COR-L47 (cell line): ENCODE measurements at places on chromosomes 1 and 21.

GRCh38 chr1:226764533-226764932 lies 25.5 kb upstream of the ITPKB start:
- DNase-seq = no peak

DNA sequence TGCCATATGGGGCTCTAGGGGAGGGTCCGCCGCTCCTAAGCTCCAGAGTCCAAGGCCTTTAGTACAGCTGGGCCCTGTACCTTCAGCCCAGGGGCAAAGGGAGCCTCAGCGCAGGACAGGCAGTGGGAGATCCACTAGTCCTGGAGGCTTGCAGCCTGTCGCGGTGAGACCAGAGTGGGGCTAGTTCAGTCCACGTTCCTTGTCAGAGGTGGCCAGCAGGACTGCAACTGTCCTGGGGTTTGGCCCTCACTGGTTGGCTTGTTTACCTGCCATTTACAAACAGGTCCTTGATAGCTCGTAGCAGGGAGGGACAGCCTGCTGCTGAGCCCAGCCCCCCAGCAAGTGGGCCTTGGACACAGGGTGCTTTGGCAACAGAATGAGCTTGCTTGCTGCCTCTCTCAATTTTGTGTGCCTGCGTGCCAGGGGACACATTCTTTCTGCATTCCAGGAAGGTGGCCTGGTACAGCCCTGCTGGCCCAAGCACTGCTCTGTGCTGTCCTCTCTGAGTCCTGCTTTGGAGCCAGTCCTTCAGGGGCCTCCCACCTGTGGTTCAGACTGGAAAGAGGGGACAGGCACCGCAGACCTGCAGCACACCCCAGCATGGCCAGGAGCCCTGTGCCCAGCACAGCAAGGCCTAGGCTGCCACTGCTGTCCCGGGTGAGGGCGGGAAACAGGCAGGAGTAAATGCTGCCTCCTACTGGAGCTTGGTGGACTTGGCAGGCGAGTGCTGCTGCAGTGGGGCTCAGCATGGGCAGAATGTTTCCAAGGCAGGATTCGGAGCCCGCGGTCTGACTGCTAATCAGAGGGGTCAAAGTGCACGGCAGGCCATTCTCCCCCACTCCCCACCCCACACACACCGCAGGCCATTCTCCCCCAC lies 15.2 kb downstream of the H6PD start:
- no peak for DNase-seq

GRCh38 chr1:62306065-62306464 lies 13.2 kb downstream of the KANK4 start:
- no peak for DNase-seq

DNA sequence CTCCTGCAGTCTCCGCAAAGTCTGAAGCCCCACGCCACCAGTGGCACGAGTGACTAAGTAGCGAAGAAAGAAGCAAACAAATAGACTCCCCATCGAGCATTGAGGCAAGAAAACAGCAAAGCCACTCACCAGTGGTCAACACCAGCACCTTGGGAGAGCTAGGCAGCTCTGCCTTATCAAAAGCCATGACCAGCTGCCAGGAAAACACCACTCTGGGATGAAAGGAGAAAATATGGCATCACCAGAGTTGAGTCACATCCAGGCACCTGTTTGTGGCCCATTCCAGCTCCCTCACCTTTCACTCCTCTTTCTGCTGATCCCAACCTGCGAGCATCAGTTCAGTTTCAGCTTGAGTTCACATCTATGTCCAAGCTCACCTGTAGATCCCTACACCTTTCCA lies 17.2 kb downstream of the PDZK1 start:
- DNase-seq = no peak

GRCh38 chr1:193210996-193211395 lies 24.6 kb upstream of the B3GALT2 start:
- no peak for DNase-seq

DNA sequence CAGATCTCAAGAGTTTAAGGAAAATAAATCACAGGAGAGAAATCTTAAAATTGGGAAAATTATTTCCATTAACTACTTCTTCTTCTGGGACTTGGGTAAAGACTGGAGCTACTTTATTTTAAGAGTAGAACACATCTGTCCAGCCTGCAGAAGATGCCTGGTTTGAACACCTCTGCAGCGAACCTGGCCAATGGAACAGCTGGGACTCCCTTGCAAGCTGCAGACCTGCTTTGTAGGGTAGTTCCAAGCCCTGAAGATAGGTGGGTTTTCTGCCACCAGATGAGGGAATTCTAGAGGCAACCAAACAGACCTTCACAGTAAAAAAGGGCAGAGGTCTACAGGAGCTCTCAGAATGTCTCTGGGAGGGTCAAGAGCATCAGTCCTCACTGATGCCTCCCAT lies 86.5 kb upstream of the CACNA1E start:
- DNase-seq = no peak

DNA sequence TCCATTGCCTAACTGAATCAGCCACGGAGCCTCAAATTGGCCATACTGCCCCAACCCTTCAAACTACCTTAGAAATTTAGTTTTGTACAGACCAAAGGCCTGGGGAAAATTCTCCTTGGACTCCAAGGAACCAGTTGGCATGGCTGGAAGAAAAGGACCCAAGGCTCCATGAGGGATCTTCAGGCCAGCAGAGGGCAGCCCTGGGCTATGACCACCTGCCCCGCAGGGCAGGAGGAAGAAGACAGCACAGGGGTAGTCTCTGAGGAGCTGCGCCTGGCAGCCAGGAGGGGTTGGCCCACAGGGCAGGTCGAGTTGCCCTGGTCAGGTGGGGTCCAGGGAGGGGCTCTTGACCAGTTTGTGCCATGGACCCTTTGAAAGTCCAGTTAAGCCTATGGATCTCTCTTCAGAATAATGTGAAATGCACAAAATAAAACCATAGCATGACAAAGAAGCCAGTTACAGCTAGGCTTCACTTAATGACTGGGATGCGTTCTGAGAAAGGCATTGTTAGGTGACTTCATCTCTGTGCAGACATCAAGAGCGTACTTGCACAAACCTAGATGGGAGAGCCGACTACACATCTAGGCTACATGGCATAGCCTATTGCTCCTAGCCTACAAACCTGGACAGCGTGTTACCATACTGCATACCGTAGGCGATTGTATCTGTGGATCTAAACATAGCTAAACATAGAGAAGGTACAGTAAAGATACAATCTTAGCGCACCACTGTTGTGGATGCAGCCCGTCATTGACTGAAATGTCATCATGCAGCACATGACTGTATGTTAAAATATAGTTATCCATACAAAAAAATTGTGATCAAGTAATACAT lies 26.1 kb downstream of the CACNA1S start:
- DNase-seq = peak; percentile 31

DNA sequence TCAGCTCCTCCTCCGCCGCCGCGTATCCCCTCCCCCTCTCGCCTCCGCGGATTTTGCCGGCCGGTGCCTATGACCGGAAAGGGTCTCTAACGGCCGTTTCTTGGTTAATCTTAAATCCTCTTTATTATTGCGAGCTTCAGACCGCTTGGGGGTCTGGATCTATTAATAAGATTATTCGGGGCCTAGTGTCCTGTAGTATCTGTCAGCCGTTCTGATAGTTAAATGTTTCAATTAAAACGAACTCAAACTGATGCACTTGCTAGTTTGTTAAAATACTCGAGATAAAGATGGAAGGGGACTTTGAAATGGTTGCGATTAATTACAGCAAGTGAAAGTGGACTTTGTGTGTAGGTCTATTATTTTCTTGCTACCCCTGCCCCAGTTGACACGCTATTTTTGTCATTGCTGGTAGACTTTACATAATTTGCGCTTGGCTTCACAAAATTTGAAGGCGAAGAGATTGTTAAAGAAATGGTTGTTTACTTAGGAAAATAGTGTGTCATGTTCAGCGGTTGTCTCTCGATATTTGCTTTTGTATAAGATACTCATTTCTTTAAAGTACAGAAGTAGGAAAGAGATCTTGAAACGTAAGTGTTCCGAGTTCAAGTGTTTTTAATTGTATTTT lies 779 bp downstream of the SON start:
- no peak for DNase-seq

GRCh38 chr21:36966821-36967768 lies 626 bp upstream of the HLCS start:
- DNase-seq = no peak

- no peak for DNase-seq
Observed at GRCh38 chr1:53637511-53638359, 101.2 kb downstream of the GLIS1 start.

DNA sequence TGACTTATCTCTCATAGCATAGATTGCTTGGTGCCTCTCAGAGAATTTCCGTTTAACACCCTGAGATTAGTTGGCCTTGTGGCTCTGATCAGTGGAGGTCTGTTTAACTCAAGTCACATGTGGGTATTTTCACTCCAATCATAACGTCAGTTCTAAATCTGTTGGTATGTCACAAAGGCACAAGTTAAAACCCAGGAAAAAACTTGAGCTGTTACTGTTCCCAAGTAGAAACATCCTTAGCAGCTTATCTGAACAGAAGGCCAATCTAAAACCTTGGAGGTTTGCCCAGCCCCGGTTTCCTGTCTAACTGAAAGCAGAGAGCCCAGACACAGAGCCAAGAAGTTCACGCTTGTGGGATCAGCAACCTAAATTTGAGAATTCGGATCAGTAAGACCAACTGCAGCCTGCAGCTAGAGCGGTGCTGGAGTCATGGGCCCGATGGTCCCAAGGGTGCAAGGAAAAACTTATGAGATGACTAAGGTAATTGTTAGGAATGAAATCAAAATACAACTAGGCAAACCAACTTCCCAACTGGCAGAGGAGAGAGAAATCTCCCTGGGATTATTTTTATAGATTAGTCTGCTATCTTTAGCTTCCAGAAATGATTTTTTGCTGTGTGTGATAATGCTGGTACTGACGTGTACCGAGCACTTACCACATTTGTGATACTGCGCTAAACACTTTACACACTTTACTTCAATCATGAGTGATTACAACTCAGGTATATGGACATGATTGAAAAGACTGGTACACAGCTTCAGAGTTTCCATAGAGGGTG lies 90.2 kb upstream of the C1orf21 start:
- DNase-seq = no peak

- no peak for DNase-seq
Observed at GRCh38 chr1:218365226-218365999, 20.3 kb downstream of the TGFB2 start.

GRCh38 chr1:37159102-37159501 lies 124.8 kb upstream of the GRIK3 start:
- no peak for DNase-seq

DNA sequence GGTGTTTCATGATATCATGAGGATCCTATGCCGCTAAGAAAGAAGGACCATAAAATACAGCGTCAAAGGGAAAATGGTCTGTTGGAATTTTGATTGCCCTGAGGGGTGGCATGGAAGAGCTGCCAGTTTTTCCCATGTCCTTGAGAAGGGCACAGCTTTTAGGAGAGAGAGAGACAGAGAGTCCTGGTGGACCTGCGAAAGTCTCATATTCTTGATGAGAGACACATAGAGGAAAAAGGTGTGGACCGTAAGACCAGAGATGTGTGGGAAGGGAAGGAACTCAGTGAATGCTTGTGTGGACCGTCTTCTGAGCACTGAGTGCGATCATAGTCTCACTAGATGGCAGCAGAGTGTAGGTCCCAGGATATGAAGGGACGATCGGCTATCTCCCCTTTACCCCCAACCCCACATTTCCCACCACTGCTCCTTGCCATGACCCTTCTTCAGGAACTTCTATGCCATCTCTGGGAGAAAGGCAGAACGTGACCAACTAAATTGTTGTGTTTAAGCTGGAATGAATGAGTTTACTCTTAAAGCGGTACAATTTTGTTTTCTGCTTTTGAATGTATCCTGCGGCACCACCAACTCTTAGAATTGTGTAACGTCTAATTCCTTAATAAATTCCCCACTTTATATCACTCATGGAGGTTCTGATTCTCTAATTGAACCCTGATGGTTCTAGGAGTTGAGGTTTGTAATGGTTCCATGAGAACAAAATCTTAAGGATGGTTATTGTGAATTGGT lies 117.7 kb downstream of the CTH start:
- peak; percentile 29 for DNase-seq

DNA sequence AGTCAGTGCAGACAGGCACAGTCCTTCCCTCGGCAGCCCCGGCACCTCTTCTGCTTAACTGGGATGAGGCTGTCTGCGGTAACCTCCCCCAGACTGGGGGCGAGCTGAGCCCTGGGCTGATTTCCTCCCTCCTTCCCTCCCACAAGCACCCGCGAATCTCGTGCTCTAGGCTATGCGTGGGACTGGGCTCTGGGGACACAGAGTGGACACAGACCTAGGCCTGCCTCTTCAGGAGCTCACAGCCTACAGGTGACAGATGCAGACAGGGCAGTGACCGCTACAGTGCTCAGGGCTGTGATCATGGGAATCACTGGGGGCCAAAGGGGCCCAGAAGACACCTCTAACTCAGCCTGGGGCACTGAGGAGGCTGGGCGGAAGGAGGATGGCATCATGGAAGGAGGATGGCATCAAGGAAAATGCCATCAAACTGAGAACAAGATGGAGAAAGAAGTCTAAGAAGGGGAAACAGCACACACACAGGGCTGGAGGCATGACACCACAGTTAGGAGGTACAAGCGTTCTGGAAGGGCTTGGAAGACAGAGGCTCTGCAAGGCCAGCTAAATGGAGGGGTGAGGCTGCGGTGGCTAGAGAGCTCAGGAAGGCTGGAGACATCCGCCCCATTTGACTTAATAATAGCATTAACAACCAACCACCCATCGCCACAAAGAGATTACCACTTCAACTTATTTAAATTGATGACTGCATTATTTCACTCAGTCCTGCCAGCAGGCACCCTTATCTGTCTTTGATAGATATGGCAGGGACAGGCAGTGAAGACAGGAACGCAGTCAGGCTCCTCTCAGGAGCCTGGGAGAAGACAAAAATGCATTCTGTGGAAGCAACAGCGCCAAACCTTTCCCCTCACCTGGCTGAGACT lies 4.2 kb downstream of the TTC39A start:
- no peak for DNase-seq

- DNase-seq = no peak
Observed at GRCh38 chr21:33432496-33432895, 29.3 kb downstream of the IFNGR2 start.

DNA sequence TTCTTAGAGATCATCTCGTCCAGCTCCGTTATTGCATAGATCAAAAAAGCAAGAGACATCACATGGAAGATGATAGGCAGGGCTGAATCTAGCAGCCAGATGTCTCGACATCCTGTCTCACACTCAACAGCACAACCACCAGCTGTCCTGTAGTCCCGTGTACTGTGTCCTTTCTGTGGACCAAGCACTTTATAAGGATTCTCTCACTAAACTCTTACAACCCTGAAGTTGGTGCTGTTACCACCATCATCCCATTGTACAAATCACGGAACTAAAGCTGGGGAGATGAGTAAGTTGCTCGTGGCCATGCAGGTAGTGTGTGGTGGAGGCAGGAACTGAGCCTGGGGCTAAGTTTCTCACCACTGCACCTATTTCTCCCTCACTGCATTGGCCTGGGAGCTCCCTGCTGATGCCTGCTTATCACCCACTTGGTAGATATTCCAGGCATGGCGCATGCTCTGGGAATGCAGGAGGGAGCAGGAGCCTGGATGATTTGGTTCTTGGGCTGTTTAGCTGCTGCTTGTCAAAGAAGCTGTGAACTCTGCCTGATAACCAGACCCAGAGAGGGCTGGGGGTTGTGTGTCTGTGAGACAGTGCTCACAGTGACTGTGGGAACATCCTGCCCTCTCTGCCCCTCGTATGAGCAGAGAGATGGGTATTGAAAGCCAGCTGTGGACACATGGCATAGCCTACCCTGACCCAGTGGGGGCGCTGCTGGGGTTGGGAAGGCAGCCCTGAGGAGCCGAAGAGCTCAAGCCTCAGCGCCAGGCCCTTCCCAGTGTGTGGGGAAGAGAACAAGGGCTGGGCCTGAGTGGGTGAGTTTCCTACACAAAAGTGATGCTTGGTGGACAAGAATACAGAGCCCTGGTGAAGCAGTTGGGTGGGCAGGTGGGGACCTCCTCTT lies 13.6 kb downstream of the PPFIA4 start:
- no peak for DNase-seq
